ENCODE measurements at places on chromosomes 12 and 14.
A peak's percentile ranks its signal among the peaks of the same experiment; 100 is the strongest.

- DNase-seq, result no peak
Measured at GRCh38 chr14:81551471-81551870, 17.8 kb upstream of the SEL1L start.

- DNase-seq, result no peak
Measured at GRCh38 chr12:24496755-24497154, 452.1 kb downstream of the BCAT1 start.

DNA sequence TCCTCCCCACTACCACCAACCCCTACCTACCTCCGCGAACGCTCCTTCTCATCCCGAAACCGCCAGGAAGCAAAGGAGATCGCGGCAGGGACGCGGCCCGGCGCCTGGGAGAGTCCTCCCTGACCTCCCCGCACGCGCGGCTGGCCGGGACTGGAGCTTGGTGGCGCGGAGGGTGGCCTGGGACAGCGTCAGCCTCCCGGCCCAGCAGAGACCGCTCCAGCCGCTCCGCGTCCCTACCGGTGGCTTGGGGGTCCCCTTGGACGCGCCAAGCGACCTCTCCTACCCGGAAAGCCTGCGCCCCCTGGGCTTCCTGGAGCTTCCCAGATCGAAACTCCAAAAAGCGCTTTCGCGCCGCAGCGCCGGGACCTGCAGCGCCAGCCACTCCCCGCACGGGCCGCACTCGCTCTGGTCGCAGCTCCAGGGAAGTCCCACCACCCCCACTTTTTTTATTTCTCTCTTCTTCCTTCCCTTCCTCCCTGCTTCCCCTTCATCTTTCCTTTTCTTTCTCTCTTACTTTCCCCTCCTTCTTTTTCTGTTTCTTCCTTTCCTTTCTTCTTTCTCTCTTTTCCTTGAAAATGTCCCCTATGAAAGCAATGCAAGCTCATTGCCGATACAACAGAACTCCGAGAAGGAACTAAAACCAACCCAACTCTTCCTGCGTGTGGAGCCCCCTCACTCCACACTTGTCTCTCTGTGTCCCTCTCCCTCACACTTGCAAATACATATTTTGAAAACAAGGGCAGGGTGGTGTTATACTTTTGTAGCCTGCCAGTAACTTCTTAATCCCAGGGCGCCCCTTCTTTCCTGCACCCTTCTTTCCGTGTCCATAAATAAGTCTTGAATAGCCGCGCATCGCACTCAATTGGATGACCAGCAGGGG, 3.8 kb downstream of the DIO3 start:
- no peak for DNase-seq

GRCh38 chr12:108845696-108846095, 11.7 kb downstream of the SSH1 start:
- no peak for DNase-seq

- DNase-seq, result no peak
Measured at GRCh38 chr12:99367181-99367580, 280.4 kb upstream of the GARIN6 start.

GRCh38 chr14:95695913-95696312, 9.7 kb downstream of the TCL1B start:
- DNase-seq, result no peak

GRCh38 chr12:3526776-3527175, 35.8 kb downstream of the PRMT8 start:
- DNase-seq, result no peak

- no peak for DNase-seq
Measured at GRCh38 chr14:25607192-25607591, 557.2 kb upstream of the STXBP6 start.

DNA sequence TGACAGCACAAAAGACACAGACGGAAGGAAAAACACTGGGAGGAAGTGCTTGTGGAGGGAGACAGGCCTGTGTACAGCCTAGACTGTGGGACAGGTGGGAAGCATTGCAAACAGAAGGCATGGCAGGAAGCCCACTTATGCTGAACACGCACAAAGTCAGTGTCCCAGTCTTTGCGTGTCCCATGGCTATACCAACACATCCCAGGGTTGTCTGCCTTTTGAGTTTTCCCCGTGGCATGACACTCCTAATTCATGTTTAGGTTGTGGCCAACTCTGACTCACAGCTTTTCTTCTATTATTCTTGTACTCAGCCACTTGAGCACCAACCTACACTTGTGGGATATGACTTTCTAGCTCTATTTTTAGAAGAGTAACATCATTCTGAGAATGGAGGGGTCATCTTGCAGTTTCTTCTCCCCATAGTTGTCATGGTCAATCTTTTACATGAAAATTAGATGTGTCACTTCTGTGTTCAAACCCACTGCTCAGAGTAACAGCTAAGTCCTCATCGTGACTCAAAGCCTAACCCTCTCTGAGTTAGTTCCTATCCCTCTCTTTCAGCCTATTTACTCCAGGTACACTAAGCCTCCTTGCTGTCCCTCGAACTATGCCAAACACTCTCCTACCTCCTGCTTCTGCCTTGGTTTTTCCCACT, 27.5 kb upstream of the JPH4 start:
- no peak for DNase-seq

- no peak for DNase-seq
Measured at GRCh38 chr12:43655586-43655985, 103.0 kb downstream of the PUS7L start.

- no peak for DNase-seq
Measured at GRCh38 chr14:100972118-100972897, 68.8 kb upstream of the RTL1 start.

GRCh38 chr12:98955284-98955683, 310.2 kb downstream of the APAF1 start:
- no peak for DNase-seq

DNA sequence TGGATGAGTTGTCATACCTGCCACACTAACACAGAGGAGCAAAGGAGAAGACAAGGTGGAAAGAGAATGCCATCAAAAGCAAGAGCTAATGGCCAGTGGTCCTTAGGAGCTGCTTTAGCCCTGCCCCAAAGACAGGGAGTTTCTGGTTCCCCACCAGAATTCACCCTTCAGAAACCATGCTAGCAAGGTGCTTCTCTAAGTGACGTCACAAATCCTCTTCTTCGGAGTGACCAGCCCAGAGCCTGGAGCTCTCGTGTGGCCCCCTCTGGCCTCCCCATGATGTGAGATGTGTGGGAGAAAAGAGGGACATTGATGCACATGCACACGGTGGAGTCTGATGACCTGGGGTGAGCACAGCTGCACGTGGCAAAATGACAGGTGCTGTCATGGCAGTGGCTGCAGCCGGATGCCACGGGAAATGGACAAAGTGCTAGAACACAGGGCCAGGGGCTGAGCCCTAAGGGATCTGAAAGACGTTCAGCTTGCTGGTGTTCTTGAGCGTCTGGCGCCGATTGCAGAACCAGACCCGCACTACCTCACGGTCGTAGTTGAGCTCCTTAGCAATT, 16.9 kb upstream of the TFCP2 start:
- DNase-seq, result no peak

- DNase-seq, result peak; percentile 41
Measured at GRCh38 chr14:49940808-49941421, 48.0 kb downstream of the ARF6 start.

GRCh38 chr12:84117190-84117589, 795.4 kb downstream of the SLC6A15 start:
- DNase-seq, result no peak

DNA sequence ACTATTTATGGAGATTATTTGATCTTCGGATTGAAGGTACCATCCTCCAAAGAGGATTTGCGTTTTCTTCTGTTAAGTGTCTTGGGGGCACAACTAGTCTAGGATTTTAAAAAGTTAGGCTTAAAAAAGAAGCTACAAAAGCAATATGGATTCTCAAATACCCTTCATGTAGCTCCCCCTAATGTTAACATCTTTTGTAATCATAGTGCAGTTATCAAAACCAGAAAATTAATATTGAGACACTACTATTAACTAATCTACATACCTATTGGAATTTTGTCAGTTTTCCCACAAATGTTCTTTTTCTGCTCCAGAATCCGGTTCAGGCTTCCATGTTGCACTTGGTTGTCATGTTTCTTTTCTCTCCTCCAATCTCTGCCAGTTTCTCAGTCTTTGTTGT, 62.5 kb downstream of the BICDL1 start:
- DNase-seq, result no peak

DNA sequence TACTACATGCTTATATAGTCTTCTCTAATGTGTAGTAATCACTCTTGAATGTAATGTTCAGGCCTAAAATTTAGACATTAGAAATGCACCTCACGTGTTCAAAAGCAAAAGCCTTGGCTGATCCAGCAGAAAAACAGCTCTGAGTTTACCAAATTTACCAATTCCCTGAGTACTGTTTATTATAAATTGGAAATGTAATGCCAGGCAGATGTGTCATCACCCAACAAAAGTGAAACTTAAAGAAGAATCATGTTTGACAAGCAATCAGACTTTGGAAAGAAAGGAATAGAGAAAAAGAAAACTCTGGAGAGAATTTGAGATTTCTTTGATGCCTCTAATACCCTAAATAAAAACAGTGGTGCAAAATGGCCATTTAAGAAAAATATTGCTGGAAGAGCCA, 26.5 kb upstream of the STRAP start:
- no peak for DNase-seq

- DNase-seq, result no peak
Measured at GRCh38 chr14:75426332-75427125, 1.3 kb upstream of the JDP2 start.

- DNase-seq, result no peak
Measured at GRCh38 chr12:108316176-108317086, 22.7 kb downstream of the CMKLR1 start.

DNA sequence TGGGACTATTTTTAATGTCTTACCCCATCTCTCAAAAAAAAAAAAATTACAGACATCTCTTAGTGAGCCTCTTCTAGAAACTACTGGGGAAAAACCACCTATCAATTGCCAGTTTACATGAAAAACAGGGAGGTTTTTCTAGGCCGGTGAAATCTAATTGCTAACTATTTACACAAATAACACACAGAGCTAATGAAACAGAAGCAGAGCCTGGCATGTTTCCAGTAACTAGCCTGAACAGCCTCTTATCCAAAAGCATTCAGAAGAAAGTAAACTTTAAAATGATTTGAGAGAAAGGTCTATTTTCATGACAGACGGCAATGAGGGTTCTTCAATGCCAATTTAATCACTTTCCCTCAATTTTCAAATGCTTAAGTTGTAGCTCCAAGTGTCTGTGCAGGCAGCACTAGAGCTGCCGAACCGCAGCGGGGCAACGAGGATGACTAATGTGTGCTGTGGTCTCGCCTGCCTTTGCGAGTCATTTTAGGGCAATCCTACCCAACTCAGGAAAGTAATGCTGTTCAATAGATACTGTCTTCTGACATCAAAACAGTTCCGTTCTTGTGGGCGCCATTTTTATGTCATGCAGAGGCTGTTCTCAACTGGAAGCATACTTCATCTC, 84.6 kb downstream of the SETD3 start:
- DNase-seq, result no peak

- DNase-seq, result no peak
Measured at GRCh38 chr12:106962286-106962685, 6.6 kb downstream of the TMEM263 start.

DNA sequence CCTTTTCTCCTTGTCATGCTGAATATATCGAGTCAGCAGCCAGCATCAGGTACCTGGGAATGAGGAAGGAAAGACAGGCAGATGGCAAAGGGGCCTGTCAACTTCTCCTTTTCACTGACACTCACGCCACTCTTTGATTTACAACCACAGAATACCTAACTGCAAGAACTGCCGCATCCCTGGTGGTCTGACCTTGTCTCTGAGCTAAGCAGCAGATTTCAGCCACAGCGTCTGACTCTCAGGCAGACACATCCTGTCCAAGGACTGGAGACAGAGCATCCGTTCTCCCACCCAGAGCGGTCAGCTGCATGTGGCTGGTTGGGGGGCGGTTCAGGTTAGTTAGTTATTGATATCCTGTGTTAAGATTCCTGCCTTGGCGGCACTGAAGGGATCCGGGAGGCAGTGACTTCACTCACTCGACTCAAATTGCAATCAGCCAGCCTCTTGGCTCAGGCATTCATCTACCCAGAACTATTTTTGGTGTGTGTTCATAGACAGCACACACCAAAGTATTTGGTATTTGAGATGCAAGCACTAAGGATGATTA, 11.2 kb upstream of the MAP1LC3B2 start:
- DNase-seq, result no peak

GRCh38 chr14:96393071-96393691, 1.3 kb downstream of the AK7 start:
- DNase-seq, result no peak

DNA sequence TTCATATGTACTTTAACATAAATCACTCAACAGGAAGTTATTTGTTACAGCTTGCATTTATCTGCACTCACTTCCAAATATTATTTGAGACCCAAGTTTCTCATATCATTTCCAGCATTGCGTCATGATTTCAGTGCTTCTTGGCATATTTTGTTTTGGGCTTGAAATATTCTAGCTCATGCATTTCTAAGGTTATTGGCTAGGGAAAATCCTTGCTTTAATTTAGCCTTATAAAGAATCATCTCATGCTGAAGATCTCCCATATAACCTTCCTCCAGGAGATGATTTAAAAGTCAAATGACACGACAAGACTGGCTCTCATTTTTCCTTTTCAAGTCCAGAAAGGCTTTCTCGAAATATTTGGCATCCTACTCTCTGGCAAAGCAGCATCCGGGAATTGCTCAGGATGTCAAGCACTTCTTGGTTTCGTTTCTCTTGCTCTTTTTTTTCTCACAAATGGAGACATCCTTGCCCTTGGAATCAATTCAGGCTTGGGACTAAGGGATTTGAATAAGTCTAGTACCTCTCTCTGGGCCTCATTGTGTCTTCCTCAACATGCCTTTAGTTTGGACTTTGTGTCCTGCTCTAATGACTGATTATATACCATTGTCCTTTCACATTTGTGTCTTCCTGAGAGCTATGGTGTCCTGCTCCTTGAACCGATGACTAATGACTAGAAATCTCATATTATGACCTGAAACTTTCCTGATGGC, 295.0 kb downstream of the RMST start:
- DNase-seq, result no peak

- no peak for DNase-seq
Measured at GRCh38 chr12:25694072-25694471, 141.0 kb upstream of the LMNTD1 start.

DNA sequence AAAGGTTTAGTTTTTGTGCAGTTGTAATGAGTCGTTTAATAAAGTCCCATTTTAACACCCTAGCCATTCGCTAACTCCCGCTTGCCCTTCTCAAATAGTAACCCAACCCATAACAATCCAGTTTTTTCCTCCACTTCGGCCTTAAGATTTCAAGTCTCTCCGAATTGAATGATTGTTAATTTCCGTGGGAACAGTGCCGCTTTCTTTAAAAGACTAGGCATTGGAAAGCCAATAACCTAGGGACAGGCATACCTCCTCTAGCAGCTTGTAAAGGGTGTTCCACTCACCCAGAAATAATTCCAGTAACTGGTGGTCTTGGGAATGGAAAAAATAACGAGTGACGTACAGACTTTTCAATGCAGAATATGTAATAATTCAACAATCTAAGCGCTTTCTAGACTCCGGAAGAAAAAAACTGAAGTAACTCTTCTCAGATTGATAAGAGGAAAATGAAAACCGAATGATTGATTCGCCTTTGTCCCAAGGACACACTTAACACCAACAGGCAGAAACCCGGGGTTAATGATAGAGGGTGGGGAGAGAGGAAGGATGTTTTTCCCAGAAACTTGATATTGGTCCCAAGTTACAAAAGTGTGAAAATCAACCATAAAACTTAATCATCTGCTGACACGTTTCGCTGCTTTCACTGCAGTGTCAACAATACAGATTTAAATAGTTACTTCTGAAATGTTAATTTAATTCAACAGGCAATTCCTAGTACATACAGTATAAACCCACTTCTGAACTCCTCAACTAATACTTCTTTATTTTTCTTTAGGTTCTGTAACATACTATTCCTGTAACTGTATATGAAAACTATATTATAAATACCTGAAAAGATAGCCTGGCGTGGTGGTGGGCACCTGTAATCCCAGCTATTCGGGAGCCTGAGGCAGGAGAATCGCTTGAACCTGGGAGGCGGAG, 1.0 kb upstream of the SINHCAF start:
- no peak for DNase-seq
